ENCODE measurements at places on chromosomes 7 and 10.

DNA sequence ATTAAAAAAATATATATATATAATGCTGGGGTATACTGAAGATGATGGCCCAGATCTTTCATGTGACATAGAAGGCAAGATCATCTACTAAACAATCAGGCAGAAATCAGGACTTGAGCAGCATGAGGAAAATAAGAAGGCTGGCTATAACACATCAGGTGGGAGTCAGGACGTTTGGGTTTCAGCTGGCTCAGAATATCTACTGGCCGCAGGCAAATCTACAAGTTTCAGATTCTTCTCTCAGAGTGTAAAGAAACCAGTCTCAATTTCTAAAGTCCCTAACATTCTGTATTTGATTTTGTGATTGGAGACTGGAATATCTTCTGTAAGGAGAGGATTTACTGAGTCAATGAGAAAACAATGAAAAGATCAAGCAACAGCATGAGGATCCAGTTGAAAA lies 37.7 kb upstream of the FAM3C start:
- DNase-seq, result no peak

GRCh38 chr10:8962249-8962648 lies 907.8 kb downstream of the GATA3 start:
- DNase-seq, result no peak

- no peak for DNase-seq
These were observed 24.2 kb upstream of the PRR15 start for GRCh38 chr7:29539471-29539870.

GRCh38 chr7:3370068-3370830 lies 69.2 kb downstream of the SDK1 start:
- no peak for DNase-seq

GRCh38 chr10:49486738-49487137 lies 52.2 kb downstream of the ERCC6 start:
- no peak for DNase-seq

DNA sequence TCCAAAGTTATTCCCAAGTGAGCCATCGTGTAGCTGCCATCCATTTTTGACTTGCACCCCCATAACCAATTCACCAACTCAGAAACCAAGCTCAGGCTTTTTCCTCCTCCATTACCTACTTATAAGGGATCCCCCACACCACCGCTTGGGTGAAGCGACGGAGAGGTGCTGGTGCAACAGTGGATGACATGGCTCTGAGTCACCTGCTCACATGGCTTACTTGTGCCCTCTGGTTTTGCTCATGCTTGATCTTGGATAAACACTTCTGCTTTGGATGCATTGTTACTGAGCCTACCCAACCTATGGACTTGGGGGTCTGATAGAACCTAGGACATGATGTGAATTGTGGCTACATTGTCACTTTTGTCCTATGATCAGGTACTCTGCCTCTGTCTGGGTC lies 12.0 kb upstream of the AKR1B1 start:
- DNase-seq, result no peak
